Activated CD8-positive, alpha-beta memory T cell treated with anti-CD3 and anti-CD28 coated beads for 1 hour (primary cell): ENCODE measurements at places on chromosomes 1 and 21.

DNA sequence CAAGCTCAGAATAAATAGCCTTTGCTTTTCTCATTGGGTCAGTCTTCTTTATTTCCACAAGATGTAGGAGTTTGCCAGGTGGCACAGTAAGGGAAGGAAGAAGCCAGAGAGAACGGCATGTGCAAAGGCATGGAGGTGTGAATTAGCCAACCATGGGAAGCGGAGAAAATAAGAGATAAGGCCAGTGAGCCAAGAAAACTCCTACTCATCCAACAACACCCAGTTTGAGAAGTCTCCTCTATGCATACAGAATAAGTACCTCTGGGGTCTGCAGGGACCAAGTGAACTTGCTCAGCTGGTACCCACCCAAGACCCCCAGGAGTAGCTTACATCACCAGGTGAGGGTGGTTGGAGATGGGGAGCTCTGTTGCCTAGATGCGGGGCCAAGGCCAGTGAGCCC lies 66.7 kb downstream of the TAS1R2 start:
- no peak for DNase-seq

- DNase-seq, result no peak
Measured at GRCh38 chr1:46812996-46813857, 14.4 kb downstream of the CYP4B1 start.

DNA sequence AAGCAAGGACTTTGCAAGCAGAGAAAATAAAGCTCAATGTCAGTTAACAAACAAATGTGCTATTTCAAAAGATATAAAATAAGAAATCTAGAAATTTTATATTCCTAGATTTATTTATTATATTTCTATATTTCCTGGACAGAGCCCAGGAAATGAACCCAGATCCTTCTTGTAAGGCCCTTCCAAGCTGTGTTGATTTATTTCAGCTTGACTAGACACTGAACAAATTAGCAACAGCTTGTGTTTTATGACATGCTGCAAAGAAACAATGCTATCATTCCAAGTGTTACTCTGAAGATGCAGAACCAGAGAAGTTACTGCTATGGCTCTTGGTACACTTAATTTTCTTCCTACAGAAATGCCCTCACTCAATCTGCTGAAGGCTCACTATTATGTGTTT lies 6.2 kb downstream of the TGFBR3 start:
- DNase-seq, result no peak

DNA sequence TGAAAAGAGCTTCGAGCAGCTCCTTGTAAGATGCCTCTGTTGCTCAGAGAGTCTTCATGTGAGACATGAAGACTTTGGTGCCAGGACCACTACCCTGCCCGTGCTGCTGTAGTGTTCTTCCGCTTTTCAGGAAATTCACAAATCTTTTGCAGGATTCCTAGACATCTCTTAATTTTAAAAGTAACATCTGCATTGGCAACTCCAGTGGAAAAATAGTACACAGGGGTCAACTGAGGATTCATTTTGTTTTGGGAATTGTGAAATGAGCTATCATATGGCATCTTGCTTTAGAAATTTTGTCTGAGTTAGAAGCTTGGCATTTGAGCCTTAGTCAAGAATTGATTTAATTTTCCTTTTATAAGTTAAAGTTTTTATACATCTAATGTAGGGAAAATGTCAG lies 7.2 kb downstream of the PRDM2 start:
- no peak for DNase-seq

- DNase-seq, result no peak
Measured at GRCh38 chr1:3787349-3787715, 9.0 kb downstream of the LRRC47 start.

- no peak for DNase-seq
Measured at GRCh38 chr1:74858136-74858535, 125.2 kb downstream of the TYW3 start.

- no peak for DNase-seq
Measured at GRCh38 chr1:52119301-52120079, 22.4 kb upstream of the ZFYVE9 start.

DNA sequence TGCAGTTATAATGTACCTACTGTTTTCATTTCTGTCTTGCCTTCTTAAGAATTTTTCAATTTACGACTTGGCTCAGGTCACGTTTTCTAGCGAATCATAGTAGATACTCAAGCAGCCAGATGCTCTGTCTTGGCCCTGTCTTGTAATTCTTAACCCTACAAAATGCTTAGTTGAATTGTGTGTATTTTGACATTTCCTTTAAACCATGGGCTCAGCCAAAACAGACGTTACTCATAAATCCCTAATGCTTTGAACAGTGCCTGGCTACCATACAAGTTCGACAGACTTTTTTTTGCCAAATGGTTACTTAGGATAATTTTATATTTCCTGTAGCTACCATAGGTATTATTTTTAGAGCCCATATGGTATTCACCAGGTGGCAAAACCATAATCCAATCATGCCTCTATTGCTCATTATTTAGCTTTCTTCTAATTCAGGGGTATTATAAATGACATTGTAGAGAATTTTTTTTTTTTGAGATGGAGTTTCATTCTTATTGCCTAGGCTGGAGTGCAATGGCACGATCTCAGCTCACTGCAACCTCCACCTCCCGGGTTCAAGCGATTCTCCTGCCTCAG lies 54.3 kb downstream of the KCNK1 start:
- no peak for DNase-seq

DNA sequence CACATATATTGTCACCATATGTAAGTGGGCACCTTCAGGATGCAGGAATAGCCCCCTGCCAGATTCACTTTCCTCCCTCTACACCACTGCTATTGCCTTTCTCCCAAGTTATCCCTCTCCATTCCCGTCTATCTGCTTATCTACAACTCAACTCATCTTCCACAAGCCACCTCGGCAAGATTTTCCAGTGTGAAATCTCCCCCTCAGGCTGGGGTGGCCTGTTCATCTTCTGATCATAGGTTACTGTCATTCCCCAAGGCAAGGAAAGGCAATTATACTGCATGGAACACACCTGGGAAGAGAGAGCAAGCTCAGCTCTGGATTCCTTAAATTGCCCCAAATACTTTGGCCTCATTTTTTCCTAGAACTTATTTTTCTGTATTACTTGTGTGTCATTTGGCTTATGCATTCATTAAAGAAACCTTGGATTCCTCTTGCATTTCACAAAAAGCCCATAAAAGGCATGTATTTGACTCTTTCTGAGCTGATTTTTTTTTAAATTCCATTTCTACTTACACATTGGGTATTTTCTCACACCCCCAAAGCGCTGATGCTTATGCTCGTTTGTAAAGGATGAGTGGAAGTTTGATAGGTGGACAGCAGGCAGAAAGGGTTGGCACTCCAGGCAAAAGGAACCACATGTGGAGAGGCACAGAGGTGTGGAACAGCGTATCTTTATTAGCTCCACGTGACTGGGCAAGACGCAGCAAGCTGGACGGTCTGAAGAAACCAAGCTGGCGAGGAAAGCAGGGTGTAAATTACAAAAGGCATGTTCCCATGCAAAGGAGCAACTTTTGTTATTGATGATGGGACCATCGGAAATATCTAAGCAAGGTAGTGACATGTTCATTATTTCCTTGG lies 169.7 kb upstream of the RAB4A start:
- DNase-seq, result no peak

DNA sequence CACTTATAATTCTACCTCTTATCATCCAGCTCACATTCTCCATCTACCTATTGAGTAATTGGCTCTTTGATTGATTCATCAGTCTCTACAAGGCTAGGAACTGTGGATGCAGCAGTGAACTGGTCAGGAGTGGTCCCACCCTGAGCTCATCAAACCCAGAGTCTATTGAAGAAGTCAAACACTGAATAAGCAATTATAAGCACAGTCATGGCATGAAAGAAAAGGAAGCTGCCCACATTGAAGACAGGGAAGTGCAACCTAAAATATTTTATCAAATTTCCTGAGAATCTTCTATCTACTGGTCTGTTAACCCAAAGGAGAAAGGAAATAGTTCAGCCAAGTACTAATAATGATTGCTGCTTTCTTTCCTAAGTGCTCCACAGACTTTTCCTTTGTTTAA lies 35.7 kb downstream of the ACP6 start:
- no peak for DNase-seq

DNA sequence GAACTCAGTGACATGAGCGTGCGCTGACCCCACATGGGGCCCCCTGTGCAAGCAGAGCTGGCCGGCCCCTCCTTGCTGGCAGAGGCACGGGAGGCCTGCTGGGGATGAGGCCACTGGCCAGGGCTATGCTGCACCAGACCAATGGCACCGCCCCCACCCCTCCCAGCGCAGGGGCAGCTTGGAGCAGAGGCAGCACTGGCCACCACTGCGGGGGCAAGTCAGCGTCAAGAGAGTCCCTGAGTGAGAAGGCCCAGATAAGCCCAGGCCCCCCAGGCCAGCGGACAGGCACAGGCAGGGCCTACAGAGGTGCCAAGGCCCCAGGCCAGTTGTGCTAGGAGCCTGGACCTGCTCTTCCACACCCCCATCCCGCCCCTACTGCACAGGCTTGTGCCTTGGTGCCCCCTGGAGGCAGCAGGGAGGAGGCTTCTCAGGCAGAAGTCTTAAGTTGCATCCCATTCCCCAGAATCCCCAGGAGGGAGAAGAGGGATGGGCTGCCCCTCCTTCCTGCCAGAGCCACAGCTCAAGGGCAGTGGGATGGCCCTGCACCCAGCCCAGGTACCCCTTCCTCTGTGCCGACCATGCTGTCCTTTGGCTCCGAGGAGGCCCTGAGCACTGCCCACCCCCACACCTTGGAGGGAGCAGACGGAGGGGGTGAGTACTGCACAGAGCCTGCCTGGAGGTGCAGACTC lies 35.8 kb downstream of the EPHX1 start:
- no peak for DNase-seq

DNA sequence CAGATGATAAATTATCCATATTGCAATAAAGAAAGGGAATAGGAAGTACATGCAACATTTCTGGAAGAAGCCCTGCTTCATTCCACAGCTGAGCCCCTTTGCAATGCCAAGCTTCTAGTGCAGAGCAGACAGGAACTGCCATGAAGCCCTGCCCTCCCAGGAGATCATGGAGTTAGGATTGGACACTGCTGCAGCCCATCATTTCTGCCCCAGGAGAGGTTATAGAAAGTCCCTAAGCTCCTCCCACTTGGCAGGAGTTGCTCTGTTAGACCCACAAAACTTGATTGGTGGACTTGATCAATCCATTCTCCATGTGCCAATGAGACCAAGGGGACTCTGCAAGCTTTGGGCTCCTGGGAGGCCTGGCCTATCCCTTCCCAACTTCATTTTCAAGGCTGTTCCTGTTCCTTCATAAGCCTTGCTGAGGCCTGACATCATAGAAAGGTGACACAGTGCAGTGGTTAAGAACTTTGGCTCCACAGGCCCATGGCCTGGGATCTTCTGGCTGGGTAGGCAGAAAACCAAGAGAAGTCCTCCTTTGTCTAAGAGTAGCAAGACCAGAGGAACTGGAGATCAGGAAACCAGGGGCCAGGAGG lies 1.3 kb upstream of the LAPTM5 start:
- DNase-seq, result no peak

GRCh38 chr1:244344001-244344400 lies 107.7 kb downstream of the ADSS2 start:
- DNase-seq, result no peak

GRCh38 chr1:152933196-152933595 lies 13.8 kb upstream of the SPRR5 start:
- DNase-seq, result no peak

- DNase-seq, result no peak
Measured at GRCh38 chr1:148309940-148310500, 157.9 kb upstream of the NBPF11 start.

- no peak for DNase-seq
Measured at GRCh38 chr1:158969166-158969565, 37.8 kb downstream of the PYHIN1 start.

DNA sequence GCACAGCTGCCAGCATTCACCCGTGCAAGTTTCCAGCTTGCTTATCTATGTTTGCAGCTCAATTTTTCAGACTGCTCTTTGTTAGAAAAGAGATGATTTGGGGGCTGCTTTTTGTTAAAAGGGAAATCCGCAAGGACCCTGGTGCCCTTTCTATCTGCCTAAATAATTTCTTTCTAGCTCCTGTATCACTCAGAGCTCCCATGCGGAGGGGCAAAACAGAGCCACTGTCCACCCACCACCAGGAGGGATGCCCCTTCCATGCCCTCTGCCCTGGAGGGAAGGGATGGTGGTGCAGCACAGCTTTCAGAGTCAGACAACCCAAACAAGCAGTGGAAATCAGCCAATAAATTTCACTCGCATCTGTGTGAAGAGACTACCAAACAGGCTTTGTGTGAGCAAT lies 13.9 kb upstream of the SLC5A9 start:
- no peak for DNase-seq

DNA sequence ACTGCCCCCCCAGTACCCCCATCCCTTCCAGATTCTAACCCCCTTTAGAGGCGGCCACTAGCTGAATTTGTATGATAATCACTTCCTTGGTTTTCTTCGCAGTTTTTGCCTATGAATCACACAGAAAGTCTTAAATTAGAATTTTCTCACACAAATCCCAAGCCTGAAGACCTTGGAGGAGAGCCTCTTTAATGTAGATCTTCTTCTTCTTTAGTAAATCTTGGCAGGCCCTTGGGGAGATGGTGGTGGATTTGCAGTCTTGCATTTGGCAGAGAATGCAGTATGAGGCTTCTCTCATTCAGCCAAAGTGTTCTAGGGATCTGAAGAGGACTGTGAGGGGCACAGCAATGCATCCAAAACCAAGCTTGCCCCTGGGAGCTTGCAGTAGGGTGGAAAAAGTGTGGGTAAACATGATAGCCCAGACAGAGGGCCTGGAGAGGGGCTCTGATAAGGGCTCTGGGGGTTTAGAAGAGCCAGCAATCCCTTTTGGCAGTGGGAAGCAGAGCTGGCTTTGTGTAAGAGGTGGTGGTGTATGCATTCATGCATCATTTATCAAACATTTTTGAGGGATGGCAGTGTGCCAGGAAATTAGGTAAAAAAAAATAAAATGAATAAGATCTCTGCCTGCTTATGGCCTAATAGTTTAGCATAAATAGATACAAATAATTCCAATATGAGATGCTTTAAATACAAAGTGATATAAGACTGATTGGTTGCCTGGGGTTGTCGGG lies 7.7 kb upstream of the CDC42 start:
- DNase-seq, result no peak

DNA sequence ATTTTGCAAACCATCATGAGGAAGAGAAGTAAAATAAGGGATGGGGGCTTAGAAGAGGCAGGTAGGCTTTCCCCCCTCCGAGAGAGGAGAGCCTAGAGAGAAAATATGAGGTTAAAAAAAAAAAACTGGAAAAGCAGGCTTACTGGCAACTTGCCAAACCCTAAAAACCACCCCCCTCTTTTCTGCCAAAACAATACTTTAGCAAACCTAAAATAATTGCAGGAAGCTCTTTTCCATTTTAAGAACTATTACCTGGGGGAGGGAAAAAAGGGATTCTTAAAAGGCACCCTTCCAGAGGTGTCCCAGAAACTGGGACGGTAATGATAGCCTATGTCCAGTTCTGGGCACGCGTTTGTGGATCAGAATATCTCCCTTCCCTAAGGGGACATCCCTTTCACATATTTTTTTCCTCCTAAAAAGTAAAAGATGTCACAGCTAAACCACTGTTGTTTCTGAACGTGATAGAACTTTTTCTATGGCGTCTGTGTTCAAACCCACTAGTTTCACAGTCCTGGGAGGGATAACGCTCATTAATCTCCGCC lies 1.1 kb upstream of the NFIA start:
- DNase-seq, result no peak

- DNase-seq, result no peak
Measured at GRCh38 chr21:27643326-27643725, 676.4 kb upstream of the ADAMTS5 start.
